NCI-H345 (cell line): ENCODE measurements at places on chromosomes 7 and 10.

DNA sequence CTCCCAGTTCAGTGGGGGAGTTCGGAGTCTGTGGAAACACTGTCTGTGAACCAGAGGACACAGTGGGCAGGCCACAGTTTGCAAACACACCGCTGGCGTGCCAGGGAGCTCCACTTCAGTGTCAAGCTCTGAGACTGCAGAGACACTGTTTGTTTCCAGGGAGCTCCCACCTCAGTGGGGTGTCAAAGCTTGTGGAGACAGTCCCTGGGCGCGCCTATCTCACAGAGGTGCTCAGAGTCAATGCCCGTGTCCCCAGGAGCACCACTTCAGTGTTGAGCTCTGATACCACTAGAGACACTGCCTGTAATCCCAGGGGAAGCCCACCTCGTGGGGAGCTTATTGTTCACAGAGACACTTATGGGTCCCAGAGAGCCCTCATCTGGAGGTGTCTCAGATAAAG, 4.3 kb downstream of the MYO1G start:
- peak; percentile 96 for DNase-seq

DNA sequence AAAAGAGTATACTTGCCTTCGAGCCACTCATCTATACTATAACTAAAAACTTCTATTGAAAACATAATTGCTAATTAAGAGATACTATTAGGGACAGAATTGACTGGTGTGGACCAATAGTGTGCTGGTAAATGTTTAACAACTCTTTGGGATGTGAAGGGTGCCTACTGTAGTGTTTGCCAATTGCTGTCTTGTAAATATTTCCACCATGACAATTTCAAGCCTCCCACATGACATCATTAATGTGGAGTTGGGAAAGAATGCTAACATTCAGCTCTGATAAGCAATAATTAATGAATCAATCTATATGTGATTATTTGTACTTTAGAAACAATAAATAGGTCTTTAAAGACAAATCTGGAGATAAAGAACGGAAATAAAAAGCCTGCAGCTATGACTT, 136.8 kb downstream of the DGKB start:
- no peak for DNase-seq

- no peak for DNase-seq
Measured at GRCh38 chr10:92697663-92698511, 8.1 kb downstream of the HHEX start.

GRCh38 chr7:155466814-155467733, 9.1 kb downstream of the EN2 start:
- DNase-seq: peak; percentile 59

DNA sequence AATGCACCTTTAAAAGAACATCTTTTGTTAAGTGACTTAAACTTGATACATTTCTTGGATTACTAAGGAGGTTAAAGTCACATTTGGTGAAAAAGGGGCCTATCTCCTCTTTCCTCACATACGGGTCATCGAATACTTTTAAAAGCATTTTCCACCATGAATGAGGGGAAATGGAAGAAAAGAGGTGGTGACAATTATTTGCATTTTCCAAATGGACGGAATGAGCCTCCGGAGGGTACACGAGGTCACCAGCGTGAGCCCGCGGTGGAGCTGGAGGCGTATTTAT, 1.0 kb upstream of the BMPR1A start:
- DNase-seq: no peak

GRCh38 chr10:23258516-23258915, 66.4 kb downstream of the PTF1A start:
- no peak for DNase-seq

DNA sequence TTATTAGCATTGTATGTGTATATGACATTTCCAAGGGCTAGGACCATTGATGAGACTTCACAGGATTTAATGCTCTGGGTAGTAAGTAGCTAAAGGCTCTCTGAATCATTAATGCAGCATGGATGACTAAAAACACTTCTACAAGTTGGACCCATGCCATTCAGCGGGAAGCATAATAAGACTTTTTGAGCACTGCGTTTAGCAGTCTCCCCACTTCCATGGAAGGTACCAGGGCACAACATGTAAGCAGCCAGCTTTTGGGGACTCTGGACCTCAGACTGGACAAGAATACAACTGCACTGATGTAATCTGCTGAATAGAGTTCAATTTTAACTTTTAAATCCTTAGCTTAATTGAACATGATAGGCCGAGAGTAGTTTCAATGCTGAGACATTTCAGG, 191.7 kb upstream of the IMMP2L start:
- DNase-seq: no peak

DNA sequence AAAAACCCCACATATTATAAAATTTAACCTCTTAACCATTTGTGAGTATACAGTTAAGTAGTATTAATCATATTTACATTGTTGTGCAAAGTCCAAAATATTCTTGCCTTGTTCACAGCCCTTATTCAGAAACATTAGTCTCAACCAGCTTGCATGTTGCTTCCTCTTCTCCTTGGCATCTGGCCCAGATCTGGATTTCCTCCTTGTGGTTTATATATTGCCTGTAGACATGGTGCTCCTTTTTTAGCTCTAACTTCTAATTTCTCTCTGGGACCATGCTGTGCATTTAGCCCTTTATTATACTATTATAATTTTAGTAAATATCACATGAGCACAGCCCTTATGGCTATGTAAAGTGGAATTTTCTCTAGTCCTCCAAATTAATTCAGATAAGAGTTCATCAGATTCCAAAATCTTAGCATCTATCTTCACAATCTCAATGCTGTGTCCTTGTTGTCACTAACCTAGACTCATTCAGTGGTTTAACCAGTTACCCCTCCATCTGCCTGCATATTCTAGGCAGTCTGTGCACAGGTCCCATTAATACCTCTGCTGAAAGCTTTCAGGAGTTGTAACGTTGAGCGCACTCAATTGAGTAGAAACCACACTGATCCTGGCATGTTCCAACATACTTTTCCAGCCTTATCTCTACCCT, 7.9 kb downstream of the CPED1 start:
- DNase-seq: peak; percentile 2

DNA sequence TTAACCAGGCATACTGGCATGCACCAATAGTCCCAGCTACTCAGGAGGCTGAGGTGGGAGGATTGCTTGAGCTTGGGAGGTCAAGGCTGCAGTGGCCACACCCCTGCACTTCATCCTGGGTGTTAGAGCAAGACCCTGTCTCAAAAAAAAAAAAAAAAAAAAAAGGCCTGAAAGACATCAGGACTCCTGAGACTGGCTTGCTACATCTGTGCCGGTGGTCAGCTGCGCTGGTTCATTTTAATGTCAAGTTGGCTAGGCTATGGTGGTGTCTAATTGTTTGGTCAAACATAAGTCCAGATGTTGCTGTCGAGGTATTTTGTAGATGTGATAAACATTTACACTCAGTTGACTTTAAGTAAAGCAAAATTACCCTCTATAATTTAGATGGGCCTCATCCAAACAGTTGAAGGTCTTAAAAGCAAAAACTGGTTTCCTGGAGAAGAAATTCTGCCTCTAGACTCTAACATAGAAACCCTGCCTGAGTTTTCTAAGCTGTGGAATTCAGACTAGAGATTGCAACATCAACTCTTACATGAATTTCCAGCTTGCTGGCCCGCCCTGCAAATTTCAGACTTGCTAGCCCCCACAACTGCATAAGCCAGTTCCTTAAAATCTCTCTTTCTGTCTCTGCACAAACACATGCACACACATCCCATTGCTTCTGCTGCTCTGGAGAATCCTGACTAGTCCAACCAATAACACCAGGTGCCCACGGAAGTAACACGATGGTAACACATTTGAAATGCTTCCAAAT, 18.2 kb downstream of the MYOF start:
- DNase-seq: no peak

DNA sequence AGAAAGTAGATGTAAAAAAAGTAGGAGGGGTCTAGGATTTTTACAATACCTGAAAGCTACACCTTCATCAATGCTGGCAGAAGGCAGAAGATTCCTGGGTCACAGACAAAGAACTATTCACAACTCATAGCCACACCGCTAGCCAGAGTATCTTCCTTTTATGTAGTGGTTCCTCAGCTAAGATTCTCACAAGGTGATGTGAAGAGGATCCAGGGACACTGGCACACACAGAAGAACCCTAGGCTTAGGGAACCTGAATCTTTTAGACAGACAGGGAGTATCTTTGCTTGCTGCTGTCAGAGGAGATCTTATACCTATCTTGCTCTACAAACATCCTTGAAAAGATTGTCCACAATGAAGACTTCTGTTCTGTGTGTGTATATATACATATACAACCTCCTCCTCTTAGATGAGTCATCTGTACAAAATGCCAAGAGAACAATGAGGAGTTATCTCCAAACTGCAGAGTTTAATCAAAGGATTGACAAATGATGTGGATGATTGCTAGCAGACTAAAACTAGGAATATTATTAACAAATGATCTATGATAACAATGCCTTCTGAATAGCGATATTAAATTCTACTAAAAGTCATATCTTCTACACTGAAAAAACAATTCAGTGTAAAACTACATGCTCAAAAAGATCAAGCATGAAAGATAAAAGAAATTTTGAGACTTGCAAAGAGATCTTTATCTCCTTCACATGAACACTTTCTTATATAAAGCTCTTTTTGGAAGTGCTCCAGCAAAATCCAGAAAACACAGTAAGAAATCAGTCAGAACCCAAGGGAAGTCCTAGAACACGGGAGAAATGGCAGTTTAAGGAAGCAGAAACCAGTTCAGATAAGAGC, 409.3 kb downstream of the PARD3 start:
- no peak for DNase-seq

DNA sequence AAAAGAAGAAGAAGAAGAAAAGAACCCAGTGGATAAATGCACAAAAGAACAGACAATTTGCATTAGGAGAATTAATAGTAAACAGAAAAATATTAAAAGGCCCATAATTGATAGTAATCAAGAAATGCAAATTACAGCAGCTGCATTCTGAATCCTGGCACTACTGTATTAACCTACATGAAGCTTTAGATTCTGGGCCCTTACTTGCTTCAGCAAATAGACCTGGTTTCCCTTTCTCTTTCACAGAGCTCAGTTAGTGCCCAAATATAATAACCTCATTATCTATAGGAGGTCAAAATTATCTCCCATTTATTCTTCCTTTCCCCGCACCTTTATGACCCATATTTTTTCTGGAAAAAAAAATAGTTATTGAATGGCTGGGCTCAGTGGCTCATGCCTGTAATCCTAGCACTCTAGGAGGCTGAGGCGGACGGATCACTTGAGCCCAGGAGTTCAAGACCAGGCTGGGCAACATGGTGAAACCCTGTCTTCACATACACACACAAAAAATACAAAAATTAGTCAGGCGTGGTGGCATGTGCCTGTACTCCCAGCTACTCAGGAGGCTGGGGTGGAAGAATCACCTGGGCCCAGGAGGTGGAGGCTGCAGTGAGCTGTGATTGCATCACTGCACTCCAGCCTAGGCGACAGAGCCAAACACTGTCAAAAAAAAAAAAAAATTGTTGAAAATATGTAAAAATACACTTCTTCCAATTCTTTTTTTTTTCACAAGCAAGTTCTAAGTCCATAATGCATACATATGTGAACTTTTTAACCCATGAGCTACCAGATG, 36.0 kb upstream of the PIK3AP1 start:
- DNase-seq: no peak

DNA sequence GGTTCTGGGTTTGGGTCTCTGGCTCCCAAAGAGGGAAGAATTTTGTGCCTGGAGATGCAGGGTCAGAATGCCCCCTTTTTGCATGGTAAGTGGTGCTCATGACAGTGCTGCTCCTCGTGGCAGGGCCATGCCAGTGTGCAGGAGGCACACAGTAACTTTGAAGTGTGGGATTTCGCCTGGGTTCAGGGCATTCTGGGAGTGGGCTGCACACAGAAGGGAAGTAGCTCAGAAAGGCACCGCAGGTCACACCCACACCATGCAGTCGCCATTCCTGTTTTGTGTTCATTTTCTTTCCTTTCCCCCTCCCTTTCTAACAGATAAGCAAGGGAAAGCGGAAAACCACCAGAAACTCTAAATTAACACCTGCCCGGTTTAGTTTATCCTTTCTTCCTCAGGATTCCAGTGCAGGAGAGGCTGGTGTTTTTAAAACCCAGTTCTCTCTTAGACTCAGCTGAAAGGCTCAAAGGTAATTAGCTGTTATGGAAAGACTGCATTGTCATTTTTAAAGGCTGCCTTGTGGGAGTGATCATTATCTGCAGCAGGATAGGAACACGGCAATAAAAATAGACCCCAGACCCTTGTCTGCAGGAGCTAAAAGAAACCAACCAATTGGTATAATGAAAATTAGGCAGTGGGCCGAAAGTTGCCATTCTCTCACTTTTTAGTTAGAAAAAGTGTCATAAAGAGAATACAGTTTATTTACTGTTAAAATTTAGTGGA, 50.2 kb downstream of the EEPD1 start:
- no peak for DNase-seq

- peak; percentile 23 for DNase-seq
Measured at GRCh38 chr10:96043893-96044715, 721 bp downstream of the CCNJ start.

DNA sequence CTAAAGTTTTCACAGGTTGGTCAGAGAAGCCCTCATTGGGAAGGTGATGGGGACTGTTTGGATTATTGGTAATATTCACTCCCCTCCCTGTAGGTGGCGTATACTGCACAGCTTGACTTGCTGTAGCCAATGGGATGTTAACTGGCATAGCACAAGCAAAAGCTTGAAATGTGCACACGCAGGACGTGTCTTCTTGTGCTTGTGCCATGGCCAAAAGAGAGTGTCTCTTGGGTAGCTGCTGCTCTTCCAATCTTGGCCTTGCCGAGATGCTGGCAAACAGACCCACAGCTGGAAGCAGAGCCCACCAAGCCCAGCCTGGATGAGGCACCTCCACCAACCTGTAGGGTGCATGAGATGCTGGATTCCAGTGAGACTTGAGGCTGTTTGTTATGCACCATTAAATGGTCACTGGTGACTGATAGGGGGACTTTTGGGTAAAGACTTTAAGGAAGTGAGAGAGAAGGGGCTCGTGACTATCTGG, 266.0 kb downstream of the GRID1 start:
- DNase-seq: peak; percentile 22

- no peak for DNase-seq
Measured at GRCh38 chr7:155469311-155470185, 11.6 kb downstream of the EN2 start.

DNA sequence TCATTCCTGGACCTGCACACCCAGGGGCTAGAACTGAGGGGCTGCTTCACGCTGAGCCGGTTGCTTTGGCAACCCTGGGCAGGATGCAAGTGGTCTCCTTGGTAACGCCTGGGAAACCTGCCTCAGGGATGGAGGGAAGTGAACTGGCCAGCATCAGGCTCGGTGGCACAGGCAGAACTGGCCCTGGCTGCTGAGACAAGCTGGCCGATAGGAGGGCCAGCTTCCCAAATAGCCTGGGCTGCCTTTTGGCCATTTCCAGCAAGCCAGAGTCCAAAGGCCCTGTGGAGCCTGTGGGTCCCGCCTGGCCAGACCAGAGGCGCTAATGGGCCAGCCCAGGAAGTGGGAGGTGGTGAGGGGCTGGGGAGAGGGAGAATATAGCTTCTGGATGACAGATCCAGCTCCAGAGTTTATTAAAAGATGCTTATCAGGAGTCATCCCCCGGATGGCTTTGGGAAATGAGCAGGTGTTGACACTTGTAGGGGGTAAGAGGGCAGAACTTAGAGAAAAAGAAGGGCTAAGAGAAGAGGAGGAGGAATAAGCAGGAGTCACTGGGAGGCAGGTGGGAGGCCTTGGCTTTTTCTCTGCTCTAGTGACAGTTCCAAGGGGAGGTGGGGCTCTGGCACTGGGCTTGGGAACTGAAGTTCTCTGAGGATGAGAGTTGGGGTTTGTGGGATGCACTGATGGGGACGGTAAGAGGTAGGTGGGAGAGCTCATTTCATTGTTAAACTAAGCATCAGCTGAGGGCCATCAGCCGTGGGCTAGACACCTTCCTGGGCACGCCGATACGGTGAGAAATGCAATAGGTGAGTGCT, 9.6 kb downstream of the NEURL1 start:
- DNase-seq: peak; percentile 5
